NCI-H1092 (cell line): ENCODE measurements at places on chromosomes 2 and 18.

GRCh38 chr2:21317131-21317530 is 193.4 kb downstream of the TDRD15 start:
- DNase-seq: no peak

DNA sequence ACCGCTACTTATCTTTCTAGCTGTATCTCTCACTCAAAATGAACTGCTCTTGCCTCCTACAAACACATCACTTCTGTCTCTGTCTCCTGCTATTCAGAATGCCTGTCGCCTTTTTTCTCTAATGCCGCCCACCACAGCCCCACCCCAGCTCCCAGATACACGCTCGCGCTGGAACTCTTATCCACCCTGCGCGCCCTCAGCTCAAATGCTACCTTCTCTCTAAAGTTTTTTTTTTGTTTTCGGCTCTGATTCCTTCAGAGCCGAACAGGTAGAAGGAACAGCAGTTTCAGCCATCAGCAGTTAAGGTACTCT is 3.9 kb upstream of the SOS1 start:
- no peak for DNase-seq

DNA sequence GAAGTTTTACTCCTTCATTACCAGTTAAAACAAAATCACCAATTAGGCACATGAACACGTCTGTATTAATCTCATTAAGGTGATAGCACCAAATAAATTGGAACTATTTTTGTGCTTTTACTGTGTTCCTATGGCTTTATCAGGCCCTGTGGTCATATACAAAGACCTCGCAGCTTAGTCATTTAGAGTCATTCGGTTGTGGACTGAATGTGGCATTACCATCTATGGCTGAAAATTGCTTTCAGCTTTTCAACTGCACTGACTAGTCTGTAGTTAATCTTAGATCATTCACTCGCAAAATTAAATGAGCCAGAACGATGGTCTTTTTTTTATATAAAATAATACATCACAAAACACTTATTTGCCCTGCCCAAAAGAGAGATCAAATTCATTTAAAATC is 601.7 kb downstream of the NR4A2 start:
- no peak for DNase-seq

- no peak for DNase-seq
These were observed 286.8 kb downstream of the CLIP4 start for GRCh38 chr2:29401994-29402393.

DNA sequence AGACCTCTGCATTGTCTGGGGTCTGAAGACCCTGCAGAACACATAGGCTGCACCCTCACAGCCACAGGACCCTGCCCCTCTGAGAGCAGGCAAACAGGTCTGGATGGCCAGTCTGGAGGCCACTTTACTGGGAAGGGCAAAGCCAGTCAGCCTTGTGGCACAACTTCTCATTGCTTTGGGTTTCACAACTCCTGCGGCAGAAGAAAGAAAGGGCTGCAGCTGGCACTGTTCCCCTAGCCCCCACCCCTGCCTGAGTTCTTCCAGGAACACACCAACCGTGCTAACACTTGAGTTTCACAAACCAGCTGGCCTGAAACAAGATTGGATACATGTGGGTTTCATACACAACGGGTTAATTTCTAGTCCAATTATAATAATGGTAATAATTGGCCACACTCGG is 276.5 kb upstream of the MGAT5 start:
- no peak for DNase-seq
